ENCODE measurements at places on chromosomes 2 and 18.

- no peak overlapping the region for H3K4me3 ChIP-seq
- H3K36me3 ChIP-seq: no peaks in the 10 kb centered on the region
These were observed 12.0 kb downstream of the NPPC start for GRCh38 chr2:231914077-231914690.

- H3K4me1 ChIP-seq: no peaks in the 10 kb centered on the region
- H3K4me3 ChIP-seq: no peak overlapping the region
- no peak overlapping the region for H3K27ac ChIP-seq
- H3K36me3 ChIP-seq: no peaks in the 10 kb centered on the region
- no peaks in the 10 kb centered on the region for H3K27me3 ChIP-seq
- DNase-seq: no peak
These were observed 146.4 kb downstream of the SH3RF3 start for GRCh38 chr2:109275120-109276012.

GRCh38 chr2:26692897-26693849 is 651 bp downstream of the KCNK3 start:
- no peak for DNase-seq
- H3K27me3 ChIP-seq: peaks cover 19% of the 10 kb centered on the region
- H3K27ac ChIP-seq: no peak overlapping the region
- no peak overlapping the region for H3K4me3 ChIP-seq
- H3K36me3 ChIP-seq: no peaks in the 10 kb centered on the region

DNA sequence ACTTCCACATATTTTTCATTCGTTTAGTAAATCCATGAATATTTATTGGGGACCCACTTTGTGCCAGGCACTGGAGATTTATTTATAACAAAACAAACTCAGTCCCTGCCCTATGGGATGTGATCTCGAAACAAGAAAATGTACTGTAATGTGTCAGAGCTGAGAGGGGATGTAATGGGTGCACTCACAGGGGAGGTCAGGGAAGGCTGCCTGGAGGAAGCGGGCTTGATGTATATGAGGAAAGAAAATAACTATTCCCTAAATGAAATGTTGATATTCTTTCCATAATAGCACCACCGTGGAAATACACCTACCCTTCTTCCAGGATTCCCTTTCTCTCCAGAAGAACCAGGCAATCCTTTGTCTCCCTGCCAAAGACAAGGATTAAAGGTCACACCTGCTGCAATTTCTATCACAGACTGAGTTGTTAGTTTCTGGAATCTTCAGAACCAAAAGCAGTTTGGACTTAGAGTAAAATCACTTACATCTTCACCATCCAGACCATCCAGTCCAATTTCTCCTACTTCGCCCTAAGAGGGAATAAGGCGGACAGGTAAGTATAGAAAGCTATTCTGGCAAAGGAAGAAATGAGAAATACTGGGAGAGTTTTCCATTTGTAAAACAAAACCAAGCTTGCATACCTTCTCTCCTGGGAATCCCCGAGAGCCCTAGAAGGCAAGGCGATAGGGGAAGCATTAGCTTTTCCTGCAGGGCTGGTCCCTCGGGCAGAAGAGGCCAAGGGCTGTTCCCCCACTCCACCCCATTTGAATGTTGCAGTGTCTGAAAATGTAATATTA is 55.0 kb downstream of the COL6A3 start:
- no peak overlapping the region for H3K4me3 ChIP-seq
- H3K36me3 ChIP-seq: no peaks in the 10 kb centered on the region
- no peaks in the 10 kb centered on the region for H3K27me3 ChIP-seq
- H3K4me1 ChIP-seq: no peaks in the 10 kb centered on the region
- no peak overlapping the region for H3K27ac ChIP-seq

DNA sequence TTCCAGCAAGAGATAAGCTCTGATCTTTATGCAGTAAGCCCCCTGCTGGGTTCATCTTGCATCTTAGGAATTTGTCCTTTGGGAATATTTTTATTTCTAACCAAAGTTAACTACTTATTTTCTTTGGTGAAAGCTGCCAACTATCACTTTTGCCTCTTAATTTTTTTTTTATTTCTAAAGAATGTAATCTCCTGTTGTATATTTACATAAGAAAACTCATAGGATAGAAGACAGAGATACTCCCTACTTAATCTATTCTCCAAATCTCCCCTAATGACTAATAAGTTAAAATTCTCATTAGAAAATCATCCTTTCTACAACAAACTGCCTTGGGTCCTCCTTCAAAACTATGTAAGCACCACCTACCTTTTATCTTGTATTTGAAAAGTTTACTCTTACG is 612.2 kb upstream of the SLC39A10 start:
- H3K36me3 ChIP-seq: no peaks in the 10 kb centered on the region
- H3K4me3 ChIP-seq: no peak overlapping the region
- no peak overlapping the region for H3K27ac ChIP-seq
- no peaks in the 10 kb centered on the region for H3K27me3 ChIP-seq
- DNase-seq: no peak

DNA sequence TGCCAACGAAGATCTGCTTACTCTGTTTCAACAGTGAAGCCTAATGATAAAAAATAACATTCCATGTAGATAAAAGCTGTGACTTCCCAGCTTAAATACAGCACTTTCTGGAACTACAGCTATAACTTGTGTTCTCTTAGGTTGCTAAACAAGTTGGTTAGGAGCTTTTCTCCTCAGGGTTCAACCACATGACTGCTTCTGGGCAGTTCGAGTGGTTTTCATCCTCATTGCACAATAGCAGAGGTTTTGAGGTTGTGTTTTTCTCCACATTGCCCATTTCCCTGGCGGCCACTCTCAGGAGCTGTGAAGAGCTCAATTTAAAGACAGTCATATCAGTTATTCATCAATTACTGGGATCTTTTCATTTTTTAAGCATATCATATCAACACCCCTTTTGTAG is 102.2 kb upstream of the CYP1B1 start:
- no peak for DNase-seq
- H3K27ac ChIP-seq: no peak overlapping the region
- H3K4me1 ChIP-seq: no peaks in the 10 kb centered on the region
- H3K36me3 ChIP-seq: no peaks in the 10 kb centered on the region

GRCh38 chr2:240747256-240747655 is 55.6 kb downstream of the AQP12A start:
- H3K4me3 ChIP-seq: no peak overlapping the region
- H3K36me3 ChIP-seq: no peaks in the 10 kb centered on the region
- no peak for DNase-seq
- H3K27me3 ChIP-seq: no peaks in the 10 kb centered on the region
- H3K4me1 ChIP-seq: no peaks in the 10 kb centered on the region

DNA sequence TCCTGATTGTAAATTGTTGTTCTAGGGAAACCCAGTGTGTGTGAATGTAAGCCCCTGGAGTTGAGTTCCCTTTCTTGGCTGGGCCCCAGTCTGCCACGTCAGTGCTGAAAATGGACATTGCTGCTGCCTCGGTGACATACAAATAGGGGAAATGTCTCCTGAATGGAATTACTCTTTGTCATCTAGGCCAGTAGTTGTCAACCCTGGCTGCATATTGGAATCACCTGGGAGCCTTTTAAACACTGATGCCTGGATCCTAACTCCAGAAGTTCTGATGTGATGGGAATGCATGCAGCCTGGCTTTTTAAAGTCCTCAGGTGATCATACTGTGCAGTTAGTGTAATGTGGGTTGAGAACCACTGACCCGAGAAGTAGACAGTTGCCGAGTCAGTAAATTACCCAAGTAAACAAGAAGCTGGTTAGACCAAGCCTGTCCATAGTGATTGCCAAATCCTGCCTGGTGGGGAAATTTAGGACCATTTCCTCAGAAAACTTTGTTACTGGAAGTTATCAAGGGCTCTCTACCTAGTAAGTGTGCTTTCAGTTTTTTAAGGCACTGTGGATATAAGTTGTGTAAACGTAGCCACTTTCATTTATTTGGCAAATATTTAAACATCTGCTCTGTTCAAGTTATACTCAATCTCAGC is 27.6 kb upstream of the IL1R1 start:
- no peaks in the 10 kb centered on the region for H3K4me1 ChIP-seq
- H3K27ac ChIP-seq: no peak overlapping the region
- no peaks in the 10 kb centered on the region for H3K27me3 ChIP-seq
- DNase-seq: no peak

- DNase-seq: no peak
- no peaks in the 10 kb centered on the region for H3K27me3 ChIP-seq
- H3K27ac ChIP-seq: no peak overlapping the region
- no peaks in the 10 kb centered on the region for H3K4me1 ChIP-seq
- H3K36me3 ChIP-seq: peaks cover 13% of the 10 kb centered on the region
These were observed 273.7 kb downstream of the TWIST2 start for GRCh38 chr2:239121600-239122012.
